Stimulated activated CD8-positive, alpha-beta memory T cell treated with anti-CD3 and anti-CD28 coated beads, Interleukin-2, amount 100 ng/mL, for 1 hour (primary cell): ENCODE measurements at places on chromosomes 4 and X.

- DNase-seq, result no peak
Observed at GRCh38 chr4:108683479-108683878, 33.1 kb downstream of the OSTC start.

- DNase-seq, result no peak
Observed at GRCh38 chr4:41538887-41539498, 1.0 kb downstream of the LIMCH1 start.

GRCh38 chrX:154800478-154801210 lies 4.6 kb downstream of the MPP1 start:
- DNase-seq, result no peak

GRCh38 chr4:186297013-186297645 lies 31.1 kb downstream of the F11 start:
- DNase-seq, result no peak
